CD4-positive, alpha-beta T cell treated with Interleukin-6 at 100 ng/mL for 8 hours (primary cell): ENCODE measurements at places on chromosomes 12 and 14.
A peak's percentile ranks its signal among the peaks of the same experiment; 100 is the strongest.

- no peak for DNase-seq
Measured at GRCh38 chr14:42719391-42719790, 1112.7 kb downstream of the LRFN5 start.

- DNase-seq, result no peak
Measured at GRCh38 chr14:90678846-90679362, 137.3 kb downstream of the TTC7B start.

- DNase-seq, result no peak
Measured at GRCh38 chr12:56212361-56212760, 9.4 kb downstream of the RNF41 start.

DNA sequence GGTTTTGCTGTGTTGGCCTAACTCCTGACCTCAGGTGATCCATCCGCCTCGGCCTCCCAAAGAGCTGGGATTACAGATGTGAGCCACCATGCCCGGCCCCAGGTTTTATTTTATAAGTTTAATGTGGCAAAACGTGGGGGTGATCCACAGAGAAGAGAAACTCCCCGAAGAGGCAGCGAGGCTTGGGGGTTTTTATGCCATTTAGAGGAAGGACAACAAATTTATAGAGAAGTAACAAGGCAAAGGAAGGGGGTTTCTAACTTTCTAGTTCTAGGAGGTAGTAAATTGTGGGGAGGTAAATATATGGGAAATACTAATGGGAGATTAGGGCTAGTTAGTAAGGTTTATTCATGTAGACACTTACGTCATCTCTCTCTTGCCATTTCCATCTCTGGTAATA is 17.2 kb upstream of the PHC1 start:
- no peak for DNase-seq

DNA sequence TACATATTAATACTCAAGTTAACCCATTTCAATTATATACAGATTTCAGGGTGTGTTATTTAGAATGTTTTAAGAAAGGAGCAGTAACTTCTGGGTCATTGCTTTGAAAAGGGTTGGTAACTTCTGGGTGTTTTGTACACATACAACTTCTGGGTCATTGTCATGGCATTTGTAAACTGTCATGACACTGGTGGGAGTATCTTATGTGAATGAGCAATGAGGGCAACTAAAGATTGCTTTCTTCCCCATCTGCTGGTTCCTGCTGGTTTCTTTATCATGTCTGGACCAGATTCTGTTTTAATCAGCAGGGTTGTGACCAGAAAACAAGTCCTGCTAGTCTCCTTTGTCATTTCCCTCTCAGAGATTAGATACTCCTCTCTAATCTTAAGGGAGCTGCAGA is 713.3 kb downstream of the LRFN5 start:
- no peak for DNase-seq

DNA sequence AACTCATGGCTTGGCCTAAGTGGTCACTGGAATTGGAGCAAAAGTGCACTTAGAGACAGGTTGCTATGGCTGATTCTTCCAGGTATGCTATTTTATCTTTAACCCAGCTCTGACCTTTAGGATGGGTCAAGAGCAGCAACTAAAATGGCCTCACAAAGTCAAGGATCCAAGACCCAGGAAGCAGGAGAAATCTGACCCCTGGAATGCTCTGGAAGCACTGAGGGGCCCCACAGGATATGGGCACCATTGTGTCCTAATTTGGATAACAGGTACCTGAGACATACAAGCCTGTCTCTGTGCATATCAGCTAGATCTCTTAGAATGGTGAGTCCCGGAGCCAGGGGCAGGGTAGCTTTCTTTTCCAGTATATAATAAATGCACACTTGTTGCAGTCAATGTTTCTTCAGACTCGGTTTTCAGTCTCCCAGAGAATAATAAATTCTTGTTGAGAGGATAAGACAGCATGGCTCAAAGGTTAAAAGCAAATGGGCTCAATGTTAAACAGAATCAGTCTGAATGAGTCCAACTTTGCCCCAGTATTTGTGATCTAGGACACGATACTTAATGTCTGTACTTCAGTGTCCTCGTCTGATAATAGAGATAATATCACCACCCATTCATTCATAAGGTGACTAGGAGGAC is 29.3 kb upstream of the TMCC3 start:
- DNase-seq, result no peak

GRCh38 chr14:71711619-71712018 is 220.6 kb upstream of the RGS6 start:
- no peak for DNase-seq

- no peak for DNase-seq
Measured at GRCh38 chr12:108046650-108047049, 82.4 kb upstream of the WSCD2 start.

DNA sequence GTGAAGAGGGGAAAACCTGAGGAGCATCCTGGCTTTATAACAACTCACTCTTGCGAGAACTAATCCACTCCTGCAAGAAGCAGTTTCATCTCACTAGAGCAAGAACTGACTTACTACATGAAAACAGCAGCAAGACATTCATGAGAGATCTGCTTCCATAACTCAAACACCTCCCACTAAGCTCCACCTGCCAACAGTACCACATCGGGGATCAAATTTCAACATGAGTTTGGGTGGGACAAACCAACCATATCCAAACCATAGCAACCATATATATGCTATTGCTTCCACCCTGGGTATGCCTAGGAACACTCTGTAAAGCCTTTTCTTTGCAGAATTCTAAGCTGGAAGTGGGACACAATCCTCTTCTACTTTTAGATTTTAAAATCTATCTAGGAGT is 13.9 kb upstream of the AVPR1A start:
- DNase-seq, result no peak

- no peak for DNase-seq
Measured at GRCh38 chr12:13503094-13503835, 306.7 kb downstream of the EMP1 start.

DNA sequence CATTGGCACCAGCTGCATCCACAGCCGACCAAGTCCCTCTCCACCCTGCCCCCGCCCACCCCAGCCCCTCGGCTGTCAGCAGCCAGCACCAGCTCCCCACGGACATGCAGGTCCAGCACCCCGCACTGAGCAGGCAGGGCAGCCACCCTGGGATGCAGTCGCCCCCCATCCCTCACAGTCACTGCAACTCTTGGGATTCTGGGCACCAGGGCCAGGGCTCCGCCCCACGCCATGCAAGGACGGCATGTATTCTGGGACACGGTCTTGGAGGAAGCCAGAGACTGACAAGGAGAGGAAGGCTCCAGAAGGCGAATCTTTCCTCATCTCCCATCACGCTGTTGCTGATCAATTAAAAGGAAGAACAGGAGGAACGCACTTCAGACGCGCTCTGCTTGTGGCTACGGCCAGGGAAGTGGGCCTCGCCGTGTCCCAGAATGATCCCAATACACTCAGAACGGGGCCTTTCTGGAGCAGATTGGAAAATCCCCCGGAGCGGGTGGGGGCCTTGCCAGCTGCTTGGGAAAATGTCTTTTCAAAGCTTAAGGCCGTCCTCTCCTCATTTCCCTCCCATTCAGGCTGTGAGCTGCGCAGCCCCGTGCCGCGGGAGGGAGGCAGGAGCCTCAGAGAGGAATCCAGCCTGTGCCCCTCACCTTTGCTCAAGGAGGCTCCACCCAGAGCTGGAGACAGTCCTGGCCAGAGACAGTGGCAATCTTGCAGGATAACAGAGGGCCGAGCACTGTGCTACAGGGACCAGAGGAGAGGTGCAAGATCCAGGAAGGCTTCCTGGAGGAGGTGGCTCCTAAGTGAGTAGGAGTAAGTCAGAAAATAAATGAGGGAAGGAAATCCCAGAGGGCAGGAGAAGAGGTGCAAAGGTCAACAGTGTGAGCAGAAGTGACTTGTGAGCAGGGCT is 54.1 kb upstream of the DIO3 start:
- no peak for DNase-seq

- no peak for DNase-seq
Measured at GRCh38 chr14:50647753-50648152, 20.4 kb downstream of the SAV1 start.

GRCh38 chr12:47214771-47215170 is 135.0 kb upstream of the AMIGO2 start:
- DNase-seq, result peak; percentile 31
